ENCODE measurements at places on chromosomes 5 and 9.

DNA sequence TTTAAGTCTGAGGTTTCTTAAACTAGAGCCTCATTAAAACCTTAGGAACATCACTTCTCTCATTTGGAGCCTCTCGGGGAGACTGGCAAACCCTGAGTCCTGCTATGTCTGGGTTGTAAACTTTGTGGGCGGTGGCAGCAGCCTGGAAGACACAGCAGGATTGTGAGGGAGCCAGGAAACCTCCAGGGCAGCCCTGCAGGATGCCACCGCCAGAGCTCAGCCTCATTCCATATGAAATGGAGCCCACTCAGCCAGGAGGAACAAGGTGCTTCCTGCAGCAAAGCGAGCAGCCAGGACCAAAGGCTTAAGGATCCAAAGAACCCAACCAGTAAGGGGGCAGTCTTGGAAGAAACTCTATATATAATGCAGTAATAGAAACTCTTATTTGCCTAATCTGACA is 37.9 kb upstream of the IDNK start:
- no peak for DNase-seq

GRCh38 chr5:172361566-172362238 is 78.1 kb upstream of the UBTD2 start:
- DNase-seq: no peak

- no peak for DNase-seq
These were observed 144.9 kb downstream of the FGF1 start for GRCh38 chr5:142540922-142541422.

- no peak for DNase-seq
These were observed 36.5 kb upstream of the LRRC14B start for GRCh38 chr5:154826-155225.

DNA sequence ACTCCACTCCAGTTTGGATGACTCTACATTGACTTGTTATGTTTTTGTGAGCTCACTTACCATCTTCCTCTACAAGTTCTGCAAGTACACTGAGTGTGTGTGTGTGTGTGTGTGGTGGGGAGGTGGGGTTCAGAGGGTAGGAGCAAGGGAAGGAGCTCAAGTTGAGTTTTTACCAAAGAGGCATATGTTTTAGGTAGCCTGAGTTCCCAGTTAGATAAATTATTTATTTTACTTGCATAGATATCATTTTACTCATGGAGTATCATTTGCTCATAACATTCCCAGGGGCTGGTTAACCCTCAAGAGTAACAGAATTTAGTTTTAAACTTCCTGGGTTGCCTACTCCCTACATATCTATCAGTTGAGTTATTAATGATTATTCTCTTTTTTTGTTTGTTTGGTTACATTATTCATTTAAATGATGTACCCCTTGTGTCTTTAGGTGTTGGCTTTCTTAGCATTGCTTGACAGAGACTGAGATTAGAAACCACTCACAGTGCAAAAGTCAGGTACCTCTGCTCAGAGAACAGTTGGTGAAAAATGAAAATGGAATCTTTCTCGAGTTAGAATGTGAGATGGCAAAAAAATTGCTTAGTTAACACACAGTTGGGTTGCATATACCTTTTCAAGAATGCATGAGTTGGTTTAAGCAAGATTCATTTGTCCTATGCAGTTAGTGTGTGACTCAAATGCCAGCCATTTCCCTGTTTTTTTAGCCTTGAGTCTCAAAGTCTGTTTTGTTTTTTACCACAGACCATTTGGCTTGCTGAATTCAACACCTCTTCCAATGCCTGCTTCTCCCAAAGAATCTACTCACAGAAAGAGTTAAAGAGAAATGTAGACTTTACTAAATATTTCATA is 29.2 kb downstream of the TNFSF8 start:
- DNase-seq: no peak

GRCh38 chr9:133396952-133397351 is 20.8 kb downstream of the STKLD1 start:
- no peak for DNase-seq

GRCh38 chr9:16179566-16179965 is 626.7 kb downstream of the CCDC171 start:
- DNase-seq: no peak

DNA sequence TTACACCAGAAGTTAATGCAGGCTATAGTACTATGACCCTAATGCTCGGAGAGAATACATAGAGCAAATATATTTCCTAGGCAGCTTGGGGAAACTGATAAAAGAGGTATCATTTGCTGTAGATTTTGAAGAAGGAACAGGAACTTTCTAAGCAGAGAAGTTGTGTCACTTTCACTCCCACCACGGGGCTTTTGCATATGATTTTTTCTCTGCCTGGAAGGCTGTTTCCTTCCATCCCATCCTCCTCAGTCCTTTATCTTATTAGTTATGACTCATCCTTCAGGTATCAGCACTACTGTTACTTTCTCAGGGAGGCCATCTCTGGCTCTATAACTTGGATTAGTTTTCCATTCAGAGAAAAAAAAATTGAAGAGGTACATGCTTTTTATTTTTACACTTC is 2006.1 kb upstream of the WWC1 start:
- no peak for DNase-seq

DNA sequence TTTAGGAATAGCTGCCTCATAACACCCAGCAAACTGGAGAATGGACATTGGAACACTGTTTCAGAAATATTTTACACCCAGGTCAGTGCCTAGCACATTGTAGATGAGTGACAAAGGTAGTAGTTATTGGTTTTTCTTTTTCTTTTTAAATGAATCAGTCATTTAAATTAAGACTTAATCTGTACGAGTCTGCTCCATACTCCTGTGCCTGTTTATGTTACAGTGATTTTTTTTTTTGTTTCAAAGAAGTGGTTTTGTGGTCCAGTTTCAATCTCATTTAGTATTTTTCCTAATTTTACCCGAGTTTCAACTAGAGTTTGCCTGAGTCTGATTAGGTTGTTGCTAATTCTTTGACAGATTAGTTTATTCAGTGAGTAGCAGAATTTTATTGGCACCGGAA is 16.2 kb downstream of the LMNB1 start:
- DNase-seq: no peak

- no peak for DNase-seq
These were observed 176.6 kb downstream of the ZNF462 start for GRCh38 chr9:107039542-107039941.

DNA sequence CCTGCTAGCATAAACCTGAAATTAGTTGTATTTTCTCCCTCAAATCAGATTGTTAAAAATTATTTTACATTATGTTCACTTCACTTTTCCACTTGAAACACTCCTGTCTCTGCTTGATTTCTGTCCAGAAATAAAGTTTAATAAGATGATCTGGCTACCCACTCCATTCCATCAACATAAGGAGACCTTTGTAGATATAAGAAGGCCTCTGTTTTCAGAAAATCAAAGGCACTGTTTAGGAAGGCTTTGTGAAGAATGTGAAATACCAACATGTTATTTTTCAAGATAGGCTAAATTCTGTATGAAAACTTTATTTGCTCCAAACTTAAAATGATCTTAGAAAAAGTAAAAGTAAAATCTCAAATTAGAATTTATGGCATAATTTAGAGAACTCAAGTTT is 15.1 kb downstream of the RHOBTB3 start:
- no peak for DNase-seq

DNA sequence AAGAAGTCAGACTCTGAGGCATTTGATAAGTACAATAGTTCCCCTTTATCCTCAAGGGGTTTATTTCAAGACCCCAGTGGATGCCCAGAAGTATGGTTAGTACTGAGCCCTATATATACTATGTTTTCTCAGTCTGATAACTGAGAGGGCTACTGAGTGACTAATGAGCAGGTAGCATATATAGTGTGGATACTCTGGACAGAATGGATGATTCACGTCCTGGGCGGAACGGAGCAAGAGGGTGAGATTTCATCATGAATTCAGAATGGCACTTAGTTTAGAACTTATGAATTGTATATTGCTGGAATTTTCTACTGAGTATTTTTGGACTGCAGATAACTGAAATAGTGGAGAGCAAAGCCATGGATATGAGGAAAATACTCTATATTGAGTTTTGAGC is 457.6 kb downstream of the PLK2 start:
- DNase-seq: no peak

DNA sequence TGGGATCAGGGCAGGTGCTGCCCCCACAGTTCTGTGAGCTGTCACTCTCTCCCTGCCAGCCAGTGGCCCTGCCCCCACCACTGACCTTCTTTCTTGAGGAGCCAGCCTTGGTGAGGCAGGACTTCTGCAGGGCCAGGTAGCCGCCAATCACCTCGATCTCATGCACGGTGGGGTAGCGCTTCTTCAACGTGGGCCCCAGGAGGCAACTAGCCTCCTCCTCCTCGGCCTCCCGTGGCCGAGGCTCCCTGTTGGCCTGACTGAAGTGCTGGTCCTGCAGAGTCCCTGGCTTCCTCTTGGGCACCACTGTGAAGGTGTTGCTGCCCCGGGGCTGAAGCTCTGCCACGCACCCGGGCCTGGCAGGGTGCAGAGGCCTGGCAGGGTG is 1.6 kb downstream of the TPRN start:
- DNase-seq: no peak

- DNase-seq: no peak
These were observed 82.0 kb upstream of the PCAT7 start for GRCh38 chr9:94472806-94473360.

GRCh38 chr5:36312953-36313672 is 11.4 kb upstream of the RANBP3L start:
- DNase-seq: no peak

DNA sequence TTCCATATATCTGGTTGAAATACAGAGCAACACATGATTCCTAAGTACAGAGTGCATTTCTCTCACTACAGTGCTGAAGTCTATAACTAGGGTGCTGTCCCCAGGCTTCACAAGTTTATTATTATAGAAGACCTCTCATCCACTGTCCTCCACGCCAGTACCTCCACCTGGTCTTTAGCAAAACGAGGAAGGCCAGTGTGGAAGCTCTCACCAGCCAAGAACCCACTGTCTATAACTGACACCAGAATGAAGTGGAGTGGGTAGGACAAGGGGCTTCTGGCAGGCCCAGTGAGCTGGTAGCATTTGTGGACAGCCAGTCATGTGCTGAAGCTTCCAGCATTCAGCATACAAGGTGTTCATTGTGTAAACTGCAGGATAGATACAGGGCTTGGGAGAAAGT is 430.7 kb downstream of the GADD45G start:
- no peak for DNase-seq

- no peak for DNase-seq
These were observed 12.1 kb downstream of the CDK5RAP2 start for GRCh38 chr9:120567874-120568273.

DNA sequence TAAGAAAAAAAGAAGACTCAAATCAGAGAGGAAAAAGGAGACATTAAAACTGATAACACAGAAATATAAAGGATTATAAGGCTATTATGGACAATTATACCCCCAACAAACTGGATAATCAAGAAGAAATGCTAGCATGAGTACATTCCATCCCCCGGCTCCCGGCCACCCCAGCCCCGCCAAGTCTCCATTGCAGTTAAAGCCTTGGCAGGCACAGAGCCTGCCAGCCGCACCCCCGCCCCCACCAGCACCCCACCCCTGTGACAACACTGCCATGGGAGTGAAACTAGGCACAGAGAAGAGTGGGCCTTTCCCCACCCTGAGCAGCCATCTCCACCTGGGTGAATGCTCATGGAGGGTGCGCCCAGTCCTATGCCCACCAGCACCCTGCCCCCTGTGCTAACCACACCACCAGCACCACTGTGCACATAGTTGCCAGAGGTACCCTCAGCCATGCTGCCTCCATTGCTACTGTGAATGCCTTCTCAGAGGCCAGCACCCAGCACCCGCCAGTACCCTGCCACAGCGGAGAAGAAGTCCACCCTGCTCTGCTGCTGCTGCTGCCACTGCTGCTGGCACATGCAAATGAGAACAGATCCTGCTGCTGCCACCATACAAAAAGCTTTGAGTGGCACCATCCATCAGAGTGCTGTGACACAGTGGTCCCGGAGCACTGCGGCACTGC is 117.0 kb downstream of the CSNK1G3 start:
- DNase-seq: no peak

- no peak for DNase-seq
These were observed 1.8 kb upstream of the JADE2 start for GRCh38 chr5:134523543-134524271.

DNA sequence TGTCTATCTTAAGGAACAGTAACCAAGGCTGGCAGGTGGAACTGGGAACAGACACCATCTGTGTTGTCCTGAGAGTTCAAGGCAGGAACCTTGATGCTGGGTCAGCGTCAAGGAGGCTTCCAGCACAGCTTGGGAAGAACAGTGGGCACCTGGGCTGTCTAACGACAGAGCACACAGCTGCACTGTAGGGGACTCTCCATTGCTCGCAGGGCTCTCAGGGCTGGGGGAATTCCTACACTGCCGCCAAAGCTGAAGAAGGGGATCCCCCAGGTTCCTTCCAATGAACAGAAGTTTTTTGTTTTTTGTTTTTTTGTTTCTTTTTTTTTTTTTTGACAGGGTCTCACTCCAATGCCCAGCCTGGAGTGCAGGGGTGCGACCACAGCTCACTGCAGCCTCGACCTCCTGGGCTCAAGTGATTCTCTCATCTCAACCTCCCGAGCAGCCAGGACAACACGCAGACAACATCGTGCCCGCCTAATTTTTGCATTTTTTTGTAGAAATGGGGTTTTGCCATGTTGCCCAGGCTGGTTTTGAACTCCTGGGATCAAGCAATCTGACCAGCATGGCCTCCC is 81.9 kb downstream of the PTPN3 start:
- DNase-seq: no peak

DNA sequence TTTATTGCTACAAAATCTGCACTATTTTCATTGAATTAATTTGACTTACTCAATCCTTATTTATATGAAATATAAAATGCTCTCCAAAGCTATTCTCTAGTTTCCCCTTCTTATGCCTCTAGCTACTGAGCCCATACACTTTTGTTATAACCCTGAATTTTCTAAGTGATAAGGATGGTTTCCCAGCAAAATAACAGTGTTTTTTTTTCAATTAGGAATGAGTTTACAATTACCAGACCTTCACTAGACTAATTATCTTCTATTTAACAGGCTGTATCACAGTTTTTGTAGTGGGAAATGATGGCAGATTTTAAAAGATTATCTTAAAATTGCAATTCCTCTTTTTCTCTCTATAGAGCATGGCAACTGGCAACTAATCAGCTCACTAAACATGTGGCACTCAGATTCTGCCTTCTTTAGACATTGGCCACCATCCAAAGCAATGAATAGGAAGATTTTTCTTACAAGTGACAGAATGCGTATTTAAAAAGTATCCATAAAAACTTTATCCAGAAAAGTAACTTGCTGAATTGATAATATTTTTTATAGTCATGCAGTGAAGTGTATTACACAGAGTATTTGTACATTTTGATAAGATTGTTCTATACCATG is 585.7 kb upstream of the ZNF608 start:
- no peak for DNase-seq

- DNase-seq: no peak
These were observed 3.7 kb upstream of the BAAT start for GRCh38 chr9:101388507-101388993.

- DNase-seq: no peak
These were observed 6.3 kb downstream of the PRR7 start for GRCh38 chr5:177452688-177453638.

- DNase-seq: no peak
These were observed 378.3 kb downstream of the KIAA0825 start for GRCh38 chr5:94240134-94240533.

- DNase-seq: no peak
These were observed 511.6 kb upstream of the ZNF608 start for GRCh38 chr5:125257997-125258396.

- no peak for DNase-seq
These were observed 1435.7 kb downstream of the MAT2B start for GRCh38 chr5:164941132-164941531.

GRCh38 chr5:127311781-127312525 is 21.4 kb downstream of the MEGF10 start:
- DNase-seq: no peak
